D341Med (cell line): ENCODE measurements at places on chromosomes 2 and 18.

GRCh38 chr2:26691161-26691560, 1.4 kb upstream of the KCNK3 start:
- DNase-seq = no peak

GRCh38 chr2:161956738-161957137, 117.3 kb downstream of the DPP4 start:
- no peak for DNase-seq

GRCh38 chr2:62733546-62733945, 28.0 kb downstream of the EHBP1 start:
- DNase-seq = no peak

- no peak for DNase-seq
Observed at GRCh38 chr18:48616484-48617255, 77.8 kb downstream of the CTIF start.

DNA sequence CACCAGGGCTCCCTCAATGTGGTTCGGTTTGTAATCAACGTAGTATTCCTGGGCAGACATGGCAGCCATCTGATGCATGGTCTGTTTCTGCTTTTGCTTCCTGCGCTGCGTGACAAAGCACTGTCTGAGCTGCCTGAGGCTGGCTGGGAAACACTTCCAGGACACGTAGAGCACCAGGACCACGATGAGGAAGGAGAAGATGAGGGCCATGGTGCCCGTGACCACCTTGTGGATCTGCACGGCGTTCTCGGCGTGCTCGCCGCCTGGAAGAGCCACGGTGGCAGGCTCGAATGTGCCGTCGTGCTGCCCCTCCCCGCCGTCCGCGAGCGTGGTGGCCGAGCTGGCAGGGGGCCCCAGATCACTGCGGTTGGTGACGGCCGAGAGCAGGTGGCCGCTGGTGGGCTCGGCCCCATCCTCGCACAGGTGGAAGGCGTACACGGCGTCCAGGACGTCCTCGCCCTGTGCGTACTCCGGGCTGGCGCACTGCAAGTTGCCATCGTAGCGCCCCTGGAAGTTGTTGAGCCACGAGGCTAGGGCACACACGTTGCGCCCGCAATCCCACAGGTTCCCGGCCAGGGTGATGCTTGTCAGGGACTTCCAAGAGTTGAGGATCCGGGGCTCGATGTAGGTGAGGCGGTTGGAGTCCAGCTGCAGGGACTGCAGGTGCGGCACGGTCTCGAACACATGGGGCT, 2.1 kb downstream of the LRRTM1 start:
- DNase-seq = peak; percentile 20

- no peak for DNase-seq
Observed at GRCh38 chr18:76098674-76099411, 396.2 kb downstream of the ZNF516 start.

DNA sequence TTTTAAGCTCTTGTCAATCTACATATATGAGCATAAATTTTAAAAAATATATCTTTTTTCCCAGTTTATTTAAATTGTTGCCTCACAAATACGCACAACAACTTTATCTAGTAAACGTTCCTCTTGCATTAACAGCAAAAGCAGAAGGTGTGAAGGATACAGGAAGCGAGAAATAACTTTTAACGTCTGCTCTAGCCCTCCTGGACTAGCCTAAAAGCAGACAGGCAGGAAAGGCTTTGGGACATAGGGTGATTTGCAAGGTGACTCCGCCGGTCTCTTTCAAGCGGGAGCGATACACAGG, 434 bp upstream of the DUSP19 start:
- DNase-seq = no peak
